Urinary bladder (tissue), 4 donors: ENCODE measurements at places on chromosomes 7 and 10. TPM values are rescaled to one million over a fixed set of nuclear protein-coding genes. Genes with fewer than 3 reads are reported as not detected.

Gene IFRD1
- 49.0 TPM for total RNA-seq

- DNase-seq: no peak
Measured at GRCh38 chr7:27095050-27095896, 527 bp downstream of the HOXA1 start.

DNA sequence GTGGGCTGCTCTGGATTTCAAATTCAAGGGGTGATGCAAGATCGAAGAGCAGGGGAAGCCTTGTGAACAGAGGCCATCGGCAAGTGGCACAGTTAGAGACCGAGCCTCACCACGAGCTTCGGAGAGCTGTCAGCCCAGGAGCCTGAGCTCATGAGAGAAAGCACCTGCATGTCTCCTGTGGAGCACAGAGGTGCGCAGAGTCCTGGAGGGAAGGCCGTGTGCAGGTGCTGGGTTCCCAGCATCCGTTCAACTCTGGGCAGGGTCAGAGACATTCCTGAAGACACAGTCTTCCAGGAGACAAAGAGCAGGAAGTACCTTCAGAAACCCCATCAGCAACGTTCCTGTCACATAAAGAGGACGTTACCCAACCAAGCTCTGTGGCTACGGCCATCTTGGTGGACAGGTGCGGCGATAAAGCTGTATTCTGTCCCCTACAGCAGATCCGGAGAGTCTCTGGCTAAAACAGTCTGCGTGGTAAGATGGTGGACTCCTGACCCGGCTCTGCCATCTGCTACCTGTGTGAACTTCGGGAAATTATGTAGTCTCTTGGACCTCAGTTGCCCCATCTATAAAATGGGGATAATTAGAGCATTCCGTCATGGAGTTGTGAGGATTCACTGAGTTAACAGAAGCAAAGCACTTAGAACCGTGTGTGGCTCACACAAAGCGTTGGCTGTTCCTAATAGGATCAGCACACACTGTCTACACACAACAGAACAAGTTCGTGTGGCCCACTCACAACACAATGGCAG, 40.6 kb downstream of the NOD1 start:
- no peak for DNase-seq

DNA sequence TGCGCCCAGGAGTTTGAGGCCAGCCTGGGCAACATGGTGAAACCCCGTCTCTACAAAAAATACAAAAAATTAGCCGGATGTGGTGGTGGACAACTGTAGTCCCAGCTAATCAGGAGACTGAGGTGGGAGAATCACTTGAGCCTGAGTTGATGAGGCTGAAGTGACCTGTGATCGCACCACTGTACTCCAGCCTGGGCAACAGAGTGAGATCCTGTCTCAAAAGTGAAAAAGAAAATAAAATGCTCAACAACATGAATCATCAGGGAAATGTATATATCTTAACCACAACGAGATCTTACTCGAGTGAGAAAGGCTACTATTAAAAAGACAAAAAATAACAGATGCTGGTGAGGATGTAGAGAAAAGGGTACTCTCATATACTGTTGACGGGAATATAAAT, 72.7 kb downstream of the JMJD1C start:
- no peak for DNase-seq

DNA sequence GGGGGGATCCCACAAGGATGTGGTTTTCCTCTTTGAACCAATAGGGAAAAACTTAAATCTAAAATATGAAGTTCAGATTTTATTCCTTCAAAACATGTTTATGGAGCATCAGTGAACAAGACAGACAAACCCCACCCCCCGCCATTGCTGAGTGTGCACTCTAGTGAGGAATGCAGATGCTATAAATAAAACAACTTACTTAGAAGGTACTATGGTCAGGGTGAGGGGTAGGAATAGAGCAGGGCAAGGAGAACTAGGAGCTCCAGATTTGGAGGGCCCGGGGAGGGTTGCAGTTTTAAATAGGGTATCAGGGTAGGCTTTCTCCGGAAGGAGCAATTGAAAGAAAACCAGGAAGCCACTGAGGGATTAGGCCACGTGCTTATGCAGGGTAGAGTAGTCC, 47.9 kb downstream of the CELF2 start:
- DNase-seq: no peak

Gene WDFY4
- 4.9 TPM for total RNA-seq

- DNase-seq: no peak
Measured at GRCh38 chr10:26717476-26717875, 20.0 kb downstream of the PDSS1 start.

- DNase-seq: no peak
Measured at GRCh38 chr10:94027197-94027596, 33.5 kb downstream of the PLCE1 start.

- DNase-seq: no peak
Measured at GRCh38 chr7:37445790-37446189, 2.9 kb downstream of the ELMO1 start.

Gene GIMAP4
- 43.9 TPM for total RNA-seq
